ENCODE measurements at places on chromosomes 1 and 21.

GRCh38 chr21:45438391-45439145 is 33.6 kb downstream of the COL18A1 start:
- DNase-seq = no peak

DNA sequence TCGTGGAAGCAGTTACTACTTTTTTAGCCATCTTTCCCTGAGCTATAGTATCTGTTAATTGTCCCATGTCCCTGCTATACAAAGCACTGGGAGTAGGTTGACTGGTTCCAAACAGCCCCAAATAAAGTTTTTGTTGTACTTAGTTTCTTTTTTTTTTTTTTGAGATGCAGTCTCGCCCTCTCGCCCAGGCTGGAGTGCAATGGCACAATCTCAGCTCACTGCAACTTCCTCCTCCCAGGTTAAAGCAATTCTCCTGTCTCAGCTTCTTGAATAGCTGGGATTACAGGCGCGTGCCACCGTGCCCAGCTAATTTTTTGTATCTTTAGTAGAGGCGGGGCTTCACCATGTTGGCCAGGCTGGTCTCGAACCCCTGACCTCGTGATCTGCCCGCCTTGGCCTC is 3.3 kb downstream of the NCSTN start:
- DNase-seq = no peak

DNA sequence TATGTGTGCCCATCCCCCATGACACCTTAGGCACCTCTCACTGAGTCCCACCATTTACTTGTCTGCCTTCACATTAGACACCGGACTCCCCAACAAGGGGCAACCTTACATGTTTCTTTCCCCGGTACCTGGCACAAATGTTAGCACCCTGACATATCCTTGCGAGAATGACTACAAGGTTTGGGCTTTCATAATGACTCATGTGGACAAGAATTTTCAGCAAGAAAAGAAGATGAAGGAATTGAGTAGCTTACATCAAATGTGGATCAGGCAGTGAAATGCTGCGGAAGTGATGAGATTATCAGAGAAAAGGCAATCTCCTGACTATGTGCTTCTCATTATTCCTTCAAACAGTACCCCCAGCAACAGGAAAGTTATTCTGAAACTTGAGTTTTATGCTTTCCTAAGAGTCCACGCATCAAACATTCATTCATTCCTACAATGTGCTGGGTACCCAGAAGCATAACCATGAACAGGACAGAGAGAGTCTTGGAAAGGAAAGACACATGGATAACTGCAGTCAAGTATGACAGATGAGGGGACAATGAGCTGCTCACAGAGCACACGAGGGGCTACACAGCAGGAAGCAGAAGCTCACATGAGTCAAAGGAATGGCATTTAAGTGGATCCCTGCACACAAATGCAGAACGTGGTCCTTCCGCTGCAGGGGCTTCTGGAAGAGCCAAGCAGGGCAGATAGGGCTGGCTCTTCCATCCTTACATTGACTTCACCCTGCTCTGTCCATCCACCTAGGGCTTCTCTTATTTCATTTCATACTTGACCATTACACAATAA is 112.1 kb downstream of the PCNX2 start:
- DNase-seq = no peak

DNA sequence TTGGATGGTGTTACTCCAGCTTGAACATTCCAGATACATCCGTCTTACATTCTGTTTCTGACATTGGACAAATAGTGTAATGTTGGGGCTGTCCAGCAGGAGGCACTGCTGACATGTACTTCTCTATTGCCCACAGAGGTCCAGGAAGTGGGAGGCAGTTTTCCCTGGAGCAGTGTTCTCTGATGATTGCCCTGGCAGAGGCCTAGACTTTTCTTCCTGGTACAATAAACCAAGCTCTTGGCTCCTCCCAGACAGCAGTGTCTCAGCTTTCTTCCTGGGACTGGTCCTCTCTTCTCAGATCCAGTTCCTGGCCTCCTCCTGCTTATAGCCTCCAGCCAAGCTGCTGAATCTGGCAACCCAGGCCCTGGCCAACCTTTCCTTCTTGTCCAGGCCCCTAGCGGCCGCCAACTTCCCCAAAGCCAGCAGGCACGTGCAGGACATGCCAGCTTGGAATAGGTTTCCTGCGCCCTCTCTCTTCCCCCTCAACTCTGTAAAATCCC is 14.9 kb upstream of the IFNLR1 start:
- DNase-seq = peak; percentile 29

- DNase-seq = no peak
These were observed 1518.0 kb downstream of the NCAM2 start for GRCh38 chr21:22516230-22516629.

DNA sequence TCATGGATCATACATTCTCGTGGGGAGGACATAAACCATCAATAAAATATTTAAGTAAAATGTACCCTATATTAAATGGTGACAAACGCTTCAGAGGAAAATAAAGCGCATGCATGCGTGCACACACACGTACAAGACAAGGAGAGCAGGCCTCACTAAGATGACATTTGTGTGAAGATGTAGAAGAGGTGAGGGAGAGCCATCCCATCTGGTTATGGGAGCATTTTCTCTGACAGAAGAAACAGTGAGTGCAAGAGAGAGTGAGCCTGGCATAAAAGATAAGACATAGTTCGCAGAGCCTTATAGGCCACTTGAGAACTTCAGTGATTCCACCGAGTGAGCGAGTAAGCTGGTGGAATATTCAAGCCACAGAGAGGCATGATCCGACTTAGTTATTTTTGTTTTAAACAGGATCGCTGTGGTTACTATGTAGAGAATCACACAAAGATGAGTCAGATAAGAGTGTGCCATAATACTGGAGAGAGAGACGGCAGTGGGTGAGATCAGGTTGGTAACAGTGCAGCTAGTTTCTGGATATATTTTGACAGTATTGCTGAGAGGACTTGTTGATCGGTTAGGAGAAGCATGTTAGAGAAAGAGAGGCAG is 624.2 kb downstream of the PLPP3 start:
- no peak for DNase-seq

DNA sequence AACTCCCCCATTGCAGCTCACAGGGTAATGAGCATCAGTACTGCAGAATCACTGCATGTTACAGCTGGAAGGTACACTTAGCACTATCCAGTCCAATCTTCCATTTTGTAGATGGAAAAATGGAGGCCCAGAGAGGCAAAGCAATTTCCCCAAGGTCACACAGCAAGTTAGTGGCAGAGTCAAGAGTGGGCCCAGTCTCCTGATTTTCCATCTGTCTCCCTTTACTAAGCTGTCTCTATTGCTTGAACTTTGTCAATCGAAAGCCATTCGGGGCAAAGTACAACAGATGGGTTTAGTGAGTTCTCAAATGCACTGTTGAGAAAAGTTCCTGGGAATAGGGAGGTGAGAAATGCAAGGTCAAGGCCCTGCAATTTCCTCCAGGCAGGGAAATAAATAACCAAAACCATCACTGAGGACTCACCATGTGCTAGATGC is 50.4 kb upstream of the IFFO2 start:
- DNase-seq = no peak

DNA sequence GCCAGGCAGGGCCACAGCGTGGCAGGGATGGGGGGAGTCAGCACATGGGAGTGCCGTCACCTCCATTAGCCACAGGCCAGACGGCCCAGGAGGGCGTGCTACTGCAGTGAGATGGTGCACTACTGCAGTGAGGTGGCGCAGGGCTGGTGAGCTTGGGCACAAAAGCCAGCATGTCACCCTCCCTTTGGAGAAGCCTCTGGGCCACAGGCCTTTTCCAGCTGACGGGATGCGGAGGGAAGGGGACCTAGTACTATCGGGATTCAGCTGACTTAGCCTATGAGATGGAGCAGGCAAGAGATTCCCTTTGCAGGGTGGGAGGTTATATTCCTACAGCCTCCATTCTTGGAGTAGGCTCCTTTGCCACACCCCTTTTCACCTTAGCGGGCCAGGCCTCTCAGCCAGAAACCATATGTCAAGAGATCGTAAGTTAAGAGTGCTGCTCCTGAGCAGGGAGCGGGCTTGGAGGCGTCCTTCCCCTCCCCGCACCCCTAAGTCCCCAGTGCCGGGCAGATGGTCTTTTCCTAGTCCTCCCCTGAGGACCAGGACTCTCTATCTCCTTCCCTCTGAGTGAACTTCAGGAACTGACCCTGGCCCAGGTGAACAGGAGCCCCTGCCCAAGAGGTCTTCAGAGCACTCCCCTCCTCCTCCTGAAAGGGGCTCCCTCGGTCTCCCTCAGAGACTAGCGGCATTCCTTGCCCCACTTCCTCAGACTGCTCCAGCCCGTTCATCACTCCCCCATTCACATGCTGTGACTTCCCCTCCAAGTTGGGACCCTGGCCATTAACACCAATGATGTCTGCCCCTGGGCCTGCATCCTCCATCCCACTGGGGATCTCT is 8.2 kb downstream of the NES start:
- DNase-seq = no peak
